ENCODE measurements at places on chromosomes 12 and 14.

DNA sequence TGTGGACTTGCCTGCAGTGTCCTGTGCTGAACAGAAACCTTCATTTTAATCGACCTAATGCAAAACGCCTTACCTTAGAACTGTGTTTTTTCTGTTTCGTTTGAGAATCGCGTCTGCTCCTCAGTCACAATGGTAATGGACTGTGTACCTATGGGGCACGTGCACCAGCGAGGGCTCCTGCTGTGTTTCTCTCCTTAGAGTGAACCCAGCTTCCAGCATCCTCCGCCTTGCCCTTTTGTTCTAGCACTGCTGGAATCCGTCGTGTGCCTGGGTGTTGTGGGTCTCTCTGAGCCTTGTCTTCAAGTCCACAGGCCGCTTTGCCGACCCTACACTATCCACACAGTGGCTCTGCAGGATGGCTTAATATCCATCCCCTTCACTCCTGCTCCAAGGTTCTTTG lies 3.6 kb downstream of the AMN start:
- DNase-seq = no peak

DNA sequence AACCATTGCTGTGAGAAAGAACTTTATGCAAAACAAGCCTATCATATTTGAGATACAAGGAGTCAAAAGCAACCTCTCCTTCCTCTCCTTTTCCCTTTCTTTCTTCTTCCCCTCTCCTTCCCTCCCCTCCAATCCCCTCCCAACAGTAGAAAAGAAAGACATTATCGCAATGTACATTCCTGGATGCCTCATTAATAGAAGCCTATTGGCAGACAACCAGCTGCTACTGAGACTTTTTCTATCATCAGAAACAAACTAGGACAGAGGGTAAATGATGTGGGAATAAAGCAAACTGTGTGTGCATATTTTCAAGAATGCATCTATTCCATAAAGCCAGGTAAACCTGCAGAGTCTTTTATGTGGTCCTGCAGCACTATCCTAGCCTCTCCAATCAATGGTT lies 237.2 kb downstream of the ITPR2 start:
- DNase-seq = no peak

GRCh38 chr12:89016970-89017778 lies 335.1 kb downstream of the DUSP6 start:
- peak; percentile 13 for DNase-seq

- no peak for DNase-seq
Observed at GRCh38 chr12:10366875-10367274, 23.0 kb downstream of the KLRK1 start.

DNA sequence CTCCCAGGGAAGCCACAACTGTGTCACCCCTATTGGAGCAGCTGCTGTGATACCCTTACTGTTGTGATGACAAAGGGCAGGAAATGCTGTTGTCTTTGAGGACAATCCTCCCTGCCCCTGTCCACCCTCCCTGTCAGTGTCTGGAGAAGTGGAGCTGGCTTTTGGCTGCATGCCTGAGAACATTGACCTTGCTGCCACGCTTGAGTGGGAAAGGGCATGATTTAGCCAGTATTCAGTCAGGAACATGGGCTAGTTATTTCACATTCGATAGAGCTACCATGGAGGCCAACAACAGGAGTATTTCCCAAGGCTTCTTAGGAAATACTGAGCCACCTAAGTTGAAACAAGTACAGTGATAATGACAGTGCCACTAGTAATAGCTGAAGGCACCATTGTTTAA lies 59.4 kb downstream of the MYRFL start:
- DNase-seq = no peak

DNA sequence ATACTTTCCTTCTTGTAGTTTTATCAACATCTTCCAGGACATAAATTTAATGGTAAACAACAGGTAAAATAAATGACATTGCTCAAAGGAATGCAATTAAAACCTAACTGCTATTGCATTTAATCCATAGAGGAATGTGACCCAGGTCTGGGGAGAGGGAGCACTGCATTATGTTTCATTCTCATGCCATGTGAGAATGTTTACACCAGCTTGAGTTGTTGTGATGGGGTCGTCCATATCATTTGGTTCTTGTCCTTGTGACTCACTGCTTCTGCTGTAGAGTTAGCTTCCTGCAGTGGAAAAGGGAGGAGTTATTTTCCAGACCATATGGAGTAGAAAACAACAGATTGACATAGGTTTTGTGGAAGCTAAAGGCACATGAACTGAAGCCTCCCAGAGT lies 129.3 kb upstream of the PMCH start:
- no peak for DNase-seq

DNA sequence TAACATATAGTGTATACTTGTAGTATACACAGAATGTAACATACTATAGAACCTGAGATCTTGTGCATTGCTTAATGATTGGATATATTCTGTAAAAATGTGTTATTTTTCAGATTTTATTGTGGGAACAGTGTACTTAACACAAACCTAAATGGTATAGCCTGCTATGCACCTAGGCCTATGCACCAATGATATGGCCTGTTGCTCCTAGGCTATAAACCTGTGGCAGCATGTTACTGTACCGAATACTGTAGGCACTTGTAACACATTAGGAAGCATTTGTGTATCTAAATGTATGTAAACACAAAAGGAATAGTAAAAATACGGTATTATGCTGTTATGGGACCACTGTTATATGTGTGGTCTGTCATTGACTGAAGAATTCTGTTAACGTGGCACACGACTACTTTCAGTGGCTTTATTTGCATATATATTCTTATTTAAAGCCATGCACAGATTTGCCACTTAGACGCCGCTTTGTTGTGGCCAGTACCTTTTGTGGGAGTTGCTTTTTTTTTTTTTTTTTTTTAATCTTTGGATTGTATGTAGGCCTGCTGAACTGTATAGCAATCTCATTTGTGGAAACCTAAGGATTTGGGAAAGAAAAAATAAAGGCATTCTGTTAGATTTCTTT lies 7.4 kb downstream of the PAPOLA start:
- DNase-seq = no peak

- DNase-seq = peak; percentile 64
Observed at GRCh38 chr12:95548539-95549391, 2.5 kb downstream of the USP44 start.

- no peak for DNase-seq
Observed at GRCh38 chr12:49961993-49962764, 507 bp downstream of the AQP5 start.

DNA sequence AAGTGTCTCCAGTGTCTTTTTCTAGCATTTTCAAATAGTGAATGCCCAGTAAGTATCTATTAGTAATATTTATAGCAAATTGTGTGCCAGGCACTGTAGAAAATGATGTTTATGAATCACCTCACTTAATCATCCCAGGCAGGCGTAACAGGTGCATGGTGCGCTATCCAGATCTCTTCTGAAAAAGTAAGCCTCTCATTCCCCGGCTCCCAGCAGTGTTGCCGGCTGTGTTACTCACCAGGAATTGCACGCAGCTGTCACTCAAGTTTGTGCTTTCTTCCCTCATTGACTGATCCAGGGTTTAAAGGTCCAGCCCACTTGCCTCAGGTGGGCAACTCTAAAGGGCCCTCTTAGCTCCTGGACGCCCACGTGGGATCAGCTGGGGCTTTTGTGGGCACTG lies 173.8 kb upstream of the RASSF8 start:
- DNase-seq = no peak

DNA sequence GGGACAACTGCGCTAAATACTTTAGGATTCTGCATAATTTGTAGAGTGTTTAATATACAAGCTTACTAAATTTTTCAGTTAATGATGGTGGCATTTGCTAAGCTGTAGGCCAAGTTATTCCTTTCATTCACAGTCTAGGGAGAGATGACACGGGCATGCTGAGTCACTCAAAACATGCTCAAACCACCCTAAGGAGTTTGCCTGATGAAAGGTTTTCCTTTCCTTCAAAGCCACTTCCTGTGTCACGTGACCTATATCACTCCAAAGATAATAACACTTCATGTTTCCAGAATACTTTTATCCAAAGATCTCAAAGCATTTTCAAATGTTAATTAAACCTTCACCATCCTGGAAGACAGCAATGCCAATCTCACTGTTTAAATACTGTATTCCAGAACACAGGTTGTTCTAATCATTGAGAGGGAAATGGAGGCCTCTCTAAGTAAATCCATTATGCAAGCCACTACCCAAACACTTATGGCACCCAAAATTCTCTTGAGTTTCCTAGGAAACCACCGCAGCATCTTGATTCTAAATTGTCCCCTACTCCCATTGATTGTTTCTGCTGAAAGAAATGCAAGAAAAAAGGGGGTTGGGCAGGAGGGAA lies 207.0 kb upstream of the CDKN3 start:
- DNase-seq = no peak

DNA sequence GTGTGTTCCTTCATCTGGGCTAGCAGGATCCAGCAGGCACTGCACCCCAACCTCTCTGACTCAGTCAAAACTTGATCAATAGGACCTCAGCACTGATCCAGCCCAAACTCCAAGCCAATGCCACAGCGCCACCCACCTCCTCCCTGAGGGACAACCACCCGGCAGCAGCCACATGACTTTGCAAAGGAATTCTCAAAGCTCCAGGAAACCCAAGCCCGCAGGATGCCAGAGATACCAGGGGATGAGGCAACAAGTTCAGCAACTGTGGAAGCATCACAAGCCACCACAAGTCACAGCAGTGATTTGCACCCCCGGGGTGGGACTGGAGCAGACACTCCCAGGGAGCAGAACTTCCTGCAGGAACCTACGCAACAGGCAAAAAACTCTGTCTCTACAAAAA lies 37.3 kb downstream of the ACTN1 start:
- peak; percentile 50 for DNase-seq

GRCh38 chr12:12083688-12084087 lies 12.9 kb downstream of the BCL2L14 start:
- no peak for DNase-seq

- DNase-seq = no peak
Observed at GRCh38 chr12:88247241-88247643, 105.1 kb downstream of the TMTC3 start.

DNA sequence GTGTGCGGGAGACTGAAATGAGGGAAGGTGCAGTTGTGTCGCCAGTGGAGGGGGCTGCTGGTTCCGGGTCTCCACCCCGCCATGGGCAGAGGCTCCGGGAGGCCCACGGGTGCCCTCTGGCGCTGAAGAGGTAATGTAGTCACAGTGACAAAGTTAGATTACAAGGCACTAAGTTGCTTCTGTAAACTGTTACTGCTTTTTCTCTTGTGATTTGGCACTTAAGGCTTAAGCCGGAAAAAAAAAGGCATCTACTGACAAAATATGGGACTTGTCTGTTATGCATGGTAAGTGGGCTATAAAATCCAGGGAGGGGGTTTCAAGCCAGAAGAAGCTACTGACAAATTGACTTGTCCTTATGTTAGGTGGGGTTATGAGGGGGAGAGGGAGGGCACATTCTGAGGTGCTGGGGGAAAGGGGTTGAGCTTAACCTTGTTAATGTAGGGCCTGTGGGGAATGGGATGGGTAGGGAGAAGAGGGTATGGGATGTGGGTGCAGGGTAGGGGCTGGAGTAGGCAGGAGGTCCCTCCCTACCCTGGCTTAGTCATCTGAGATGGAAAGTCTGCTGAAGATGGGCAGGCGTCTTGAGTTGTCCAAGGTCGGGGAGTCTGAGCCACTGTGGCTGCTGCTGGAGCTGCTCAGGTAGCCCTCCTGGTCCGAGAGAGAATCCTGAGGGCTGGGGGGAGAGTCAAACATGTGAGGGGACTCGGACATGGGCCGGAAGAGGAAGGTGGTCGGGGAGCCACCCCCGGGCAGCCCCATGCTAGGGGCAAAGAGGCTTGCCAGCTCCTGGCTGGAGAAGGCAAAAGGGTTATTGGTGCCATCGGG lies 3.7 kb downstream of the ZFP36L1 start:
- peak; percentile 87 for DNase-seq

DNA sequence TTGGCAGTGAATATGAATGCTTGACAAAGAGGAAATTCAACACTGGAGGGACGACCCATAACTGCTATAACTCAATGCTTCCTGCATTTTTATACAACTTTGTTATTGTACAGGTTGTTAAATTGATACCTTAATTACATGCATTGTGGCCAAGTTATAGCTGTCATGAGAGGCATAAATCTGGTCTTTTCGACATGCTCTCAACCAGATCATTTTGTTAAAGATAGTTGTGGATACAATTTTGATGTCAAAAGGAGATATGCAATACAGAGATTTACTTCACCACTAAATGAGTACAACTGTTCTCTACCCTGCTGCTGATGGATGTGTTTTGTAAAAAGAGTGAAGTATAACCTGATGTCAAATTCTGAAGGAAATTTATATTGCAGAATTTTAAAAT lies 946.0 kb downstream of the GALC start:
- DNase-seq = no peak

DNA sequence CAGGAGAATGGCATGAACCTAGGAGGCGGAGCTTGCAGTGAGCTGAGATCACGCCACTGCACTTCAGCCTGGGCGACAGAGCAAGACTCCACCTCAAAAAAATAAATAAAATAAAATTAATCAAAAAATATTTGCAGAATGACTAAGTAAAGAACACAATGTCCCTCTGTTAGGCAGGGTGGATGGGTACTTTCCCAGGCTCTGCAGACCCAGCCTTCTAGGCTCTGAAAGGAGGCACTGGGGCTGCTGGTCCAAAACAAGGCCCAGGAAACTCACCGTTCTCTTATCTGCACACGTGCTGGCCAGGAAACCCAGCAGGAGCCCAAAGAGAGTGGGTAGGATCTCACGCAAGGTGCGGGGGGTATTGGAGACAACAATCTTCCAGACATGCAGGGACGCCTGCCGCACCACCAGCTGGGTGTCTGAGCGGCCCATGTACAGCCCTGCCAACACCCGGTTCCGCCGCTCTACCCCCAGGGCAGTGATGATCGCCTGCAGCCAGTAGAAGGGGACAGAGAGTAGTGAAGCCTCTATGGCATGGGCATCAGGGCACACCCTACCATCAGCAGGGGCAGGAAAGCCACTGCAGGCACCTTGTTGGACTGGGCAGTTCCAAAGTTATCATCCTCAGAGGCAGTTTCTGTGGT lies 25.8 kb upstream of the RAB35 start:
- no peak for DNase-seq

DNA sequence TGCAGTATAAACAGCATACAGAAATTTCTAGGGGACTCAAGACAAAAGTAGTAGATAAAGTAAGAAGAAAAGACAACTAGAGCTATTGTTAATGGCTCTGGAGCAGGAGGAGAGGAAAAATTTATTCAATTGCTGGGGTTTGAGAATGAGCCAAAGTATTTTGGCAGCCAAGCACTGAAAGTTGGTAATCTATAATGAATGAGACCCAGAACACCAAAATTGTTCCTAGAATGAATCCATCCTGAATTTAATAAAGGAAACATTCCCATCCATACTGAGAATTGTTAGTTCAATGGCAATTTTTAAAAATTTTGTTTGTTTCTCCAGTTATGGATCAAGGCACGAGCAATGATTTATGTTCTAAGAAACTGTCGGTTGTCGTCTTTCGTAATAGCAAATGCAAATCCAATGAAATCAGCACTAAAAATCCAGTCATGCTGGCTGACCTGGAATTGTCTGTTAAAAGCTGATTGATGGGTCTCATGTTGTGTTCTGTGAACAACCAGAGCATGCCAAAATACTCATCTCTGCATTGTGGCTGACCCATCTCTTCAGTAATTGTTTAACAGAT lies 170.9 kb upstream of the LMNTD1 start:
- no peak for DNase-seq

All from left ventricle myocardium inferior (tissue), 1 donor.